Fibroblast of mammary gland (primary cell): ENCODE measurements at places on chromosomes 1 and 21.

GRCh38 chr1:204065174-204065985 is 7.5 kb upstream of the SOX13 start:
- DNase-seq: peak; percentile 32

GRCh38 chr1:31717341-31717740 is 13.5 kb upstream of the COL16A1 start:
- DNase-seq: no peak

DNA sequence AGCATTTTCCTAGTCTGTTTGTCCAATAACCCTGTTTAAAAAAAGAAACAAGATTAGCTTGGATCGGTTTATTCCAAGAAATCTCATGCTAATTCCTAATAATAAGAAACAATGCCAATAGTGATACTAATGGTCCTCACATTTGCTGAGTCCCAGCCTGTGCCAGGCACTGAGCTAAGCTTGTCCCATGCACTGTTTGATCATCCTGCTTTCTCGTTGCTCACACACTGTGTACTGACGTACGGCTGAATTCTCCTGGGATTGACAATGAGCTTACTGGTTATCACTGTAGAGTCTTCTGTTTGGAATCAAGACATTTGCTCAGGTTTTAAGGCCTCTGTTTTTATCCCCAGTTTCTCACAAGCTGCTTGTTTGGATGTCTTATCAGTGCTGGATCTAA is 71.1 kb downstream of the CACNA1E start:
- DNase-seq: peak; percentile 7

DNA sequence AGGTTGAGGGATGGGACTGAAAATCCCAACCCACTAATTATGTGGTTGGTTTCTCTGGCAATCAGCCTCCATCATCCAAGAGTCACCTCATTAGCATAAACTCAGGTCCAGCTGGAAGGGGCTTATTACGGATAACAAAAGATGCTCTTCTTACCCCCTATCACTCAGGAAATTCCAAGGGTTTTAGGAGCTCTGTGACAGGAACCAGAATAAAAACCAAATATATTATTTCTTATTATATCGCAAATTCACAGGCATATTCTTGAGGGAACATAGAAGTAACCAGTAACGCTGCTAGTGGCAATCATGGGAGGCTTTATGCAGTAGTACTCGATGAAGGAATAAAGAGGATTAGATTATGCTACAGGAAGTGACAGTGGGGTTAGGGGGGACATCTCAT is 59.7 kb downstream of the ATF6 start:
- no peak for DNase-seq

GRCh38 chr1:115317101-115318012 is 20.7 kb downstream of the NGF start:
- no peak for DNase-seq

DNA sequence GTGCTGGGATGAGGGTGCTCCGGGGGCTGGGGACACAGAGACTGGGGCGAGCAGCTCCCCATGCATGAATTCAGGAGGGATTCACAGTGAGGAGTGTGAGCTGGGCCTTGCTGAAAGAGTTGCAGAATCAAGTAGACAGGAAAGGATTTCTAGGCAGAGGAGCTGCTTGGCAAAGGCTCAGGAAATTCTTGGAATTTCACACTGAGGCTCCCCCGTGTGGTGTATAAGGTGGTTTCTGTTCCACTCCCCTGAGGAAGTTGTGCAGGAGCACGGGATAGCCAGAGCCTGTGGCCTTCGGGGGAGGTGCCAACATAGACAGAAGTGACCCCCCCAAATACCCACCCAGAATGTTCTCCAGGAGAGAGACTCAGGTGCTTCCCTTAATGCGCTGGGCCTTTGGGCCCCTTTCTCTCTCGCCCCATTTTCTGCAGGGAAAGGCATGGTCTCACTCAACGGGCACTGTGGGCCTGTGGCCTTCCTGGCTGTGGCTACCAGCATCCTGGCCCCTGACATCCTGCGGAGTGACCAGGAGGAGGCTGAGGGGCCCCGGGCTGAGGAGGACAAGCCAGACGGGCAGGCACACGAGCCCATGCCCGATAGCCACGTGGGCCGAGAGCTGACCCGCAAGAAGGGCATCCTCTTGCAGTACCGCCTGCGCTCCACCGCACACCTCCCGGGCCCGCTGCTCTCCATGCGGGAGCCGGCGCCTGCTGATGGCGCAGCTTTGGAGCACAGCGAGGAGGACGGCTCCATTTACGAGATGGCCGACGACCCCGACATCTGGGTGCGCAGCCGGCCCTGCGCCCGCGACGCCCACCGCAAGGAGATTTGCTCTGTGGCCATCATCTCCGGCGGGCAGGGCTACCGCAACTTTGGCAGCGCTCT is 58.5 kb upstream of the ACTL8 start:
- peak; percentile 62 for DNase-seq

DNA sequence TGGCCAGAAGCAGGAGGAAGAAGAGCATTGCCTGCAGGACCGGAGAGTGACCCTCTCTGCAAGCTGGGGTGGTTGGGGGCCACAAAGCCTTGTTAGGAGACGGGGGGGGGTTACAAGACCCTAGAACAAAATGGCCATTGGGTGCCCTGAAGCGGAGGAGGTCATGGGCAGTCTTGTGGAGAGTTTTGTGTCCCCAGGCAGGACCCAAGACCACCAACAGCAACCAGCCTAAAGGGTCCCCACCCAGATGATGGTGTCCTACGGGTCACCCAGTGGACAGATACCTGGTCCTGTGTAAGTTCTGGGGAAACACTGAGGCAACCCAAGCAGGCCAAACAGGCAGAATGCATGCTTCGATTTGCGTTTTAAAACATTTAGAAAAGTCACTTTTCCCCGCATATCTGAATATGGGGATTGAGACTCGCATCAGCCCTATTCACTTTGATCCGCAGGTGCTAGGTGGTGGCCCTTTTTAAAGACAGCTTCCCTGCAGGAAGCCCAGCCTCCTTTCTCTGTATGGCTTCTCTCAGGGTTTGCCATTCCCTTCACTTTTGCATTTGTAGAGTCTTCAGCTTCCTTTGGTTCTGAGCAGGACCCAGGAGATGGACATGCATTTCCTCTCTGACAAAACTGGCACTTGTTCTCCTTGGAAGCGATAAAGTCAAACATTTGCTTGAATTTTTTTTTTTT is 21.1 kb downstream of the GNG4 start:
- no peak for DNase-seq

- DNase-seq: no peak
These were observed 226.6 kb downstream of the RERE start for GRCh38 chr1:8590721-8591351.

GRCh38 chr1:5798151-5798730 is 194.0 kb downstream of the NPHP4 start:
- DNase-seq: no peak

DNA sequence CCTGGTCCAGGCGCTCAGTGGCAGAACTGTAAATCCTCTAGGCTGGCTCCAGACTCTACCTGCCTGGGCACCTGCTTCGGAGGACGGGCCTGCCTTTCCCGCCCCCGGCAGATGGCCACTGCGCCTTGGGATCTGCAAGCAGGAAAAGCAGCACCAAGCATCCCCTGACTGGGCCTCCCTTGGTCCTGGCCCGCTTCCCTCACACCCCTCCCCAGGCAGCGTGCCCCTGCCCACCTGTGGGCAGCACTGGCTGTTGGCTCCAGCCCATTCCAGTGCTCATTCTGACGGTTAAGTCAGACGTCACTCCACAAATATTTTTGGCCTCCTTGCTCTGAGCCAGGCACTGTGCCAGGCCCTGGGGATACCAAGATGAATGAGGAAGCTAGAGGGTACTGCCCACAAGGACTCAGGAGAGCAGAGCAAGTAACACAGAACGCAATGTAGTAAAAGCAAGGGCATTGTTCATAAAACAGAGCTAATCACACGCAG is 22.0 kb upstream of the BLACAT1 start:
- DNase-seq: peak; percentile 30

- peak; percentile 93 for DNase-seq
These were observed 100.7 kb upstream of the SLC25A33 start for GRCh38 chr1:9438431-9439073.

DNA sequence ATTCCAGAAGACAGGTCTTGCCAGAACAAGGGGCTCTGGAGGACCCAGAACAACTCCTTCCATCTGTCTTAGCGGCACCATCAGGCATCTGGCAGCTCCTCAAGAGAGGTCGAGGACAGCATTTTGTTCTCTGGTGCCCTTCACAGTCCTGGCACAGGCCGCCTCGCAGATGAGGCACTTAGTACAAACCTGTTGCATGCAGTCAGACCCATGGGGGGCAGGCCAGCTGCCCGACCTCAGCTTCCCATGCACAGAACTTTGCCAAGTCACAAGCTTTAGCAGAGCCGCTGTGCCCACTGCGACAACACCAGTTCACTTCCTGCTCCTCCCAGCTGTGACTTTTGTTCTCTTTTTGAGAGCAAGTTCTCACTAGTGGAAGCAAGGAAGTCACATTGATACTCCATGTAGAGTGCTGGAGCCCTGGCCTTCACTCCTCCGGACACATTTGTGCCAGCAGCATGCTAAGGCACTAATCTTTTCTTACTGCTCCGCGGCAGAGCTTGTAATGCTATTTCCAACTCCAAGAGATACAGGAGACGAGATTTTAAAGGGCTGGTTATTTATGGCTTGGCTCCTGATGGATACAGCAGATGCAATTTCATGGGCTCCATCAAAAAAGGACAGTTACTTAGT is 44.6 kb downstream of the HMGB4 start:
- no peak for DNase-seq
